GM18507 (cell line): ENCODE measurements at places on chromosomes 7 and 10.

- no peak for DNase-seq
These were observed 950.3 kb downstream of the SORCS1 start for GRCh38 chr10:106214243-106214642.

GRCh38 chr10:89942217-89942616 lies 240.8 kb downstream of the KIF20B start:
- DNase-seq = no peak

DNA sequence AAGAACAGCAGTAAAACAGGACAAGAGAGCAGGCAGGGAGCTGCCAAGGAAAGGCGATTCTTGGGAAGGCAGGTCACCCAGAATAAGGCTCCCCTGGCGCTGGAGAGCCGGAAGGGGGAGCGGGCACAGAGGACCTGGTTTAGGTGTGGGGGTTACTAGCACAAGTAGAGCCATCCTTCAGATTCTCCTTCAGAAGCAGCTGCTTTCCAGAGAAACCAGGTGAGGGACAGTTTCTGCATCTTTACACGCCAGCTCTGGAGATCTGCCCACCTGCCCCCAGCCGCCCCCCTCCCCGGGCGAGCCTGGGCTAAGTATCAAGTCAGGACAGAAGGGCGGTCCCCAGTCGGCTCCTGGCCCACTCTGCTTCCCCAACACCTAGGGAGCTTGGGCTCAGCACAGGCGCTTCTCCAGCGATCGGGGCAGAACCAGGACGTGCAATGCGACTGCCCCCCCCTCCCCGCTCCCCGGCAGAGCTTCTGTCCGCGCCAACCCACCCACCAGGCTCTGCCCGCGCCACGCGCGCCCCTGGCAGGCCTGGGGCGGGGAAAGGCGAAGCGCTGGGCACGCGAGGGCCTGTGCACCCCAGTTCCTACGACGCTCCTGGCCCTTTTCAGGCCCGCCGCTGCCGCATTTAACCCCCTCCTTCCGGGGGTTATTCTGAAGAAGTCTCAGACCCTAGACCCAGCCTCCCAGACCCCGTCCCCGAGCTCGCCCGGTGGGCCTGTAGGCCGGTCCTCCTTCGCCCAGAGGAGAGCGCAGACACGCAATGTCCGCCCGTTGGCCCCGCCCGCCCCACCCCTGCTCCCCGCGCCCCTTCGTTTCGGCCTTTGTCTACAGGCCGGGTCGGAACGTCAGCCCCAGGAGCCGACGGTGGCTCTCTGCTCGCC lies 4.4 kb upstream of the EN2 start:
- no peak for DNase-seq

DNA sequence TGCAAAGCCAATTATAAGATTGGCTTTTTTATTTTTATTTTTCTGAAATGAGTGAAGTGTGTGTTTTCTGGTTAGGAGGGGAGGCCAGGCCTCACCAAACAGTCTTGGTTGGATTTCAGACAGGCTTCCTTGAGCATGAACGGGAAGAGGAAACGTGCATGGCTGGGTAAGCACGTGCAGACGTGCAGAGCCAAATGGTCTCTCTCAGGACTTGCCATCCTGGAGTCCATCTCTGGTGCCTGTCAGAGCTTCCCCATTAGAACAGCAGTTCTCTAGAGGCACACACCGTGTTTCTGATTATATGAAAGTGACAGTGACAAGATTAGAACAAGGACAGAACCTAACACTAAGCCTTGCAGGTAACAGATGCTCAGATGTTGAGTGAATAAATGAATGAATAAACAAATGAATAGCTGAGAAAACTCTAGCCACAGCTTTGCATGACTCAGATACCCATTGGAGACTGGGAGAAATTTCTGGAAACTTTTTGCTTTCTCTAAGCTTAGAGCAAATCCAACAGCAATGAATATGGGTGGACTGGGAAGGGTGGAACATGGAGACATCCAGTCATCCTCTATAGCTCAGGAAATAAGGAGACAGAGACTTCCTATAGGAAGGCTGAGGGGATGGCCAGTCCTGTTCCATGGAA lies 11.8 kb upstream of the CALD1 start:
- DNase-seq = no peak

- DNase-seq = no peak
These were observed 219.8 kb upstream of the GLI3 start for GRCh38 chr7:42456756-42457276.

DNA sequence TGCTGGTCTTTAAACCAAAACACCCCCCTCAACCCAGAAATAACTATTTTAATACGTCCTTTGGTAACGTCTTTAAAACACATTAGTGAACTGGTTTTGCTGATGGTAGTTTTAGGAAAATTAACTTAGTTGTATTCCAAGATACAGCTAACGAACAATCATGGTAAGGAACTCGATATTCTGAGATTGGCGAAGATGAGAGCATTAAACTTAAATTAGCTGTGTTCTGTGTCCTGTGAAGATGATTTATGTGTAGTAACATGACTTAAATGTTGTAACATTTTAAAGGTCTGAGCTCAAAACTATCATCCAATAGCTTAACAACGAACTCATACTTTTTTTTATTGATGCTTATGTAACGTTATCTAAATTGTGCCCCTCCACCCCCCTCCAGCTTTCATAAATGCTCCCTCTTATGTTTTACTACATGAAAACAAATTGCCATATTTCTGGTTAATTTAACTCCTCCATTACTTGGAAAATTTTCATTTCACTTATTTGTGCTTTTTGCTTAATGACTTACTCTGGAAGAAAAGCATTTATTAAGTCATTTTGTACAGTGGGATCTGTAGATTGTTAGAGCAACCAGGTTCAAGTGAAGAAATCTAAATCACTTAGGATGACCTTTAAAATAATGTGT lies 1.7 kb downstream of the SDK1 start:
- no peak for DNase-seq

DNA sequence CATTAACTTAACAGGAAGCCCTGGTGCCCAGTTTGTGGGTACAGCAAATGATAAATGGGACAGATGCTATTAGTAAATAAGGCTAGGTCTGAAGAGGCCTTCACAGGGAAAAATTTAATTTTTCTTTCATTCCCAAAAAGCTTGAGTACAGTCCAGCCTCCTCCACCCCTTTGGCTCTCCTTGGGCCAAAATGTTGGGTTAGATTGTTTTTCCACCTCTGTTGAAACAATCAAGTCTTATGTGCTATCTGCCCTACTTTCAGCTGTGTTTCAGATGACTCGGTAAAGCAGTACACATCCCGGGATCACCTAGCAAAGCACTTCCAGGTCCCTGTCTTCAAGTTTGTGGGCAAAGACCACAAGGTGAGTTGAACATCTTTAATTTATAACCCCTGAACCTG lies 24.3 kb downstream of the PLA2G12B start:
- no peak for DNase-seq

- no peak for DNase-seq
These were observed 125.3 kb downstream of the NEURL1 start for GRCh38 chr10:103618575-103619423.

DNA sequence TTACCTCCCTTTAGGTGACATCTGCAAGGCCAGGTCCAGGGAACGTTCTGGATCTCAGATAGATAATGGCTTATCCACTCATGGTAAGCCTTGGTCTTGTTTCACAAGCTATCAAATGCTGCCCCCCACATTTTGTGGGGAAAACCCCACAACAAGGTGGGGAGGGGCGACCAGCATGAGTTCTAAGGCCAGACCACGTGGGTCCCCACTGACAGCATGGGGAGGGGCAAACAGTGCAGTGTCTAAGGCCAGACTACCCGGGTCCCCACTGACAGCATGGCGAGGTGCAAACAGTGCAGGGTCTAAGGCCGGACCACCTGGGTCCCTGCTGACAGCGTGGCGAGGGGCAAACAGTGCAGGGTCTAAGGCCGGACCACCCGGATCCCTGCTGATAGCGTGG lies 102.8 kb downstream of the DIP2C start:
- no peak for DNase-seq

- peak; percentile 25 for DNase-seq
These were observed 87.7 kb downstream of the ST7 start for GRCh38 chr7:117041007-117041406.
